ENCODE measurements at places on chromosomes 16 and 17. TPM values are rescaled to one million over a fixed set of nuclear protein-coding genes. Genes with fewer than 3 reads are reported as not detected.

The TBC1D3I gene
- total RNA-seq: 1.4 TPM

The C16orf54 gene
- 3.0 TPM for total RNA-seq

The EEF2K gene
- 30.2 TPM for total RNA-seq

The LHX1 gene
- total RNA-seq: not detected

The PRSS22 gene
- 52.7 TPM for total RNA-seq

The MT4 gene
- total RNA-seq: not detected

GRCh38 chr17:81973432-81973831 is 4.0 kb upstream of the ASPSCR1 start:
- no peak for DNase-seq

GRCh38 chr16:81649561-81650184 is 129.4 kb upstream of the PLCG2 start:
- DNase-seq: no peak

DNA sequence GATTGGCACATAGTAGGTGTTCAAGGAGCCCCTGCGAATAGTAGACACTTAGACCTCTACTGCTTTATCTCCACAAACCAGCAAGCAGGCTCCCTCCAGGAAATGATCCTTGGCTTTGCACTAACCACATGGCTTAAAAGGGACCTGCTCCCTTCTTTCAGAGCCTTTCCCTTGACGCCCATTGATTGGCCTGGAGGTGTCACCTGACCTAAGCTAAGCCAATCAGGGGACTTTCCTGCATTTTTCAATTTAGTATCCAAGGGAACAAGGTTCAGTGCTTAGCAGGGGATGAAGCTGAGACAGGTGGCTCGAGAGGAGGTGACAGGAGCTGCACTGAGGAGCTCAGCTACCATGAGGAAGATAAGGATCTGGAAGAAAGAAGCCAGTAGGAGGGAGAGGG is 52.8 kb downstream of the CLEC19A start:
- DNase-seq: no peak

GRCh38 chr17:17806035-17806434 is 30.8 kb downstream of the SREBF1 start:
- no peak for DNase-seq

GRCh38 chr16:86826941-86827340 is 248.6 kb downstream of the FOXL1 start:
- DNase-seq: no peak

GRCh38 chr16:16073891-16074881 is 124.8 kb downstream of the ABCC1 start:
- DNase-seq: peak; percentile 41

DNA sequence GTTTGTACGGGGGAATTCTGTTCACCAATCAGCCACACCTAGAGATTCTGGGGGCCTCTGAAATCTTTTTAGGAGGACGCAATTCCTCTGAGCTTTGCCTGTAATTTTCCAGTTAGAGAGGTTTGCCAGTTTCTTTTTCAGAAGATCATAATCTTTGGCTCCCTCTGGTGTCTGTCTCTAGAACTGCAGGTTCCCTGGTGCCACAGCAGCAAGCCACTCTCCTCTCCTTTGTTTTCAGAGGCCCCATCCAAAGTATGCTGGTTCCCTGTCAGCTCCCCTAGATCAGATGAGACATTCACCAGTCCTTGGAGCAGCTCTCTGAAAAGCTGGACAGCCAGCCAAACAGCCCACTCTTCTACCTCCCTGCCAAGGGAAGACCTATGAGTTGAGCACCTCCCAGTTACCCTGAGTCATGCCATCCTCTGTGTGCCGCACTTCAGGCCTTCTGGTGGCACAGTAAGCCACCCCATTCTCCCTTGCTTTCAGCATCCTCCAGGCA is 36.1 kb downstream of the RNF112 start:
- DNase-seq: peak; percentile 84

GRCh38 chr16:5488581-5488980 is 391.0 kb upstream of the EEF2KMT start:
- no peak for DNase-seq

DNA sequence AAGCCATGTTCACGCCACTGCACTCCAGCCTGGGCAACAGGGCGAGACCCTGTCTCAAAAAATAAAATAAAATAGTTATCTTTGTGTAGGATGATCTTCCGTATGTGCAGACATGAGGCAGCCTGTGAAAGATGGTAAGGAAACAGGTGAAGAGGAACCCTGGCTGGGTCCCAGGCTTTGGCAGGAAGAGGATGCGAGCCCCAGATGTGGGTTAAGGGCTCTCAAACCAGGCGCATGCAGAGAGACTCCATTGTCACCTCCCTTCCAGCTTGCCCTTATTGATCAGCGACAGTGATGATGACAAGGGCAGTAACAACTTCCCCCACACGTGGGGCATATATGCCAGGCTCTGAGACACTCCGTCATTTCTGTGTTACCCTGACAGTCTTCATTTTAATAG is 106.8 kb downstream of the GNAO1 start:
- DNase-seq: no peak

- DNase-seq: no peak
Observed at GRCh38 chr17:9028202-9028987, 7.1 kb downstream of the NTN1 start.

DNA sequence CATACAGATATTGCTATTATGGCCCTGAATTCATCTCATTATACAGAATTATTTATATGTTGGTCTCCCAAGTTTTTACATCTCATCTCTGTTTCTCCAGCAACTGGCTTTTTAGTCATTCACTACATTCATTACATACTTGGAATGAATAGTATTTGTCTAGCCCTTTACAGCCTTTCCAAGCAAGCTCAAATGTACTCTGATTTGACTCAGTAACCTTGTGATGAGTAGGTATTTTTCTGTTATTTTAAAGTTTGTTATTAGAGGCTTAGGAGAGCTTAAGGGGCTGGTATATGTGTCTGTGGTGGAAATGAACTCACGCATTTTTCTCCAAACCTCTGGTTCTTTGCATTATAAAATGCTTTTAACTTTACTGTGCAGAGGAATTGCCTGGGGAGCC is 224.7 kb downstream of the SNX29 start:
- DNase-seq: no peak

DNA sequence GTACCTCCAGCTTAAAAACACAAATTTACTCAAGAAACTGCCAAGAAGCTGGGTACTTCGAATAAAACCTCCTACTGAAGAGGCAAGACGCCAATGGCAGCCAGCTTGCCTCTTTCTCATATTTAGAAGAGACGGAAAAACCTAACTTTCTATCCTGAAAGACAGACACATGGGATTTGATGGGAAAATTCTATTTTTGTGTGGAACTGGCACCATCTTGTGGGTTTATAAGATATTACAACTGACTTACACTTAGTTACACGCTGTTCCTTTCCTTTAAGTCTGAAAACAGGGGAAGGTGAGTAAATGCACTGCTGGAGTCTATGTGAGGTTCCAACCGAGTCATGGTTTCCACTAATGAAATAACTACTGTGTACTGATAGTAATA is 10.3 kb downstream of the ZNF18 start:
- DNase-seq: no peak
